ENCODE measurements at places on chromosomes 4 and X.

DNA sequence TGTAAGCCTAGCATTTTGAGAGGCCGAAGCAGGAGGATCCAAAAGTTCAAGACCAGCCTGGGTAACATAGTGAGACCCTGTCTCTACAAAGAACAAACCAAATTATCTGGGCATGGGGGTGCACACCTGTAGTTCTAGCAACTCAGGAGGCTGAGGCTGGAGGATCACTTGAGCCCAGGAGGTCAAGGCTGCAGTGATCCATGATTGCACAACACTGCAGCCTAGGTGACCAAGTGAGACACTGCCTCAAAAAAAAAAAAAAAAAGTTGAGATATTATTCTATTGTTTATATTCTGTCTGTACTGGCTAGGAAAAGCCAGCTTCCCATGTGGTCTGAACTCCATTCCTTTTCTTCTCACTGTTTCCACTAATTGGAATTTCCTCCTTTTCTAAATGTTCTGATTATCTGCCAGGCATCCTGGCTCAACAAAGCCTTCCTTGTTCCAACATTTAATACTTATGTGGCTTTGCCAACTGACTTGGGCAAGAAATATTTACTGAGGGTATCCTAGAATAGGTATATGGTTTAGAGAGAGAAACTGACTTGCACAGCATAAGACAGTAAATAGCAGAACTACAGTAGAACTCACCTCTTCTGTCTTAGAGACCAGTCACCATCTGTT lies 175.2 kb upstream of the ADAMTS3 start:
- DNase-seq = no peak

GRCh38 chrX:18983666-18984380 lies at the start of gene PHKA2:
PHKA2 (minus strand) TSS chrX:18984114; CDS start chrX:18983932, 182 bp downstream.
- DNase-seq = no peak

DNA sequence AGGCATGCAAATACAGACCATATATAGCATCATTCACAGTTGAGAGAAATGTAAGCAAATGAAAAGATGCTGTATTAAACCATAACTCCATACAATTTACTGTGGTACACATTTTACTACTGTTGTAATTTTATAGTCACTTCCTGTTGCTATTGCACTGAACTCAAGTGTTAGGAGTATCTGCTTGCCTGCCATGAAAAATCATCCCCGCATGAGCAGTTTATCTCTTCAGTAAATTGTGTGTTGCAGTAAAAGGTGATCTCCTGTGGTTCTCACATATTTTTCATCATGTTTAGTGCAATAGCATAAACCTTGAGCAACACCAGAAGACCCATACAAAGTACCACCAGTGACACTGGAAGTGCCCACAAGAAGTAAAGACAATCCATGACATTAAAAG lies 1153.4 kb downstream of the FAT4 start:
- no peak for DNase-seq

DNA sequence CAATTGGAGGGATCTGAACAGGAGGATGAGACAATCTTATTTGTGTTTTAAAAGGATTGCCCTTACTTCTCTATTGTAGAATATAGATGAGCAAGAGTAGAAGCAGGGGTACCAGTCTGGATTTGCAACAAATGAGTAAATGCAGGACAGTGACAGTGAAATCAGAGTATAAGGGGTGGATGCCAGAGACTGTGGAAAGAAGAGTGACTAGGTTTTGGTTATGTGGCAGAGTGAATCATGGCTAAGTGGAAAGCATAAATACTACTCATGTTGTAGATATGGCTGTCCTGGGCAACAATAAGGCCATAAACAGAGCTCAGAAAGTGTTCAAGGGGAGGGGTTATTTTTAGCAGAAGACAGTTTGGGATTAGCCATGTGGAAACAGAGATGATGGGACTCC lies 6.0 kb upstream of the VSIG4 start:
- DNase-seq = no peak

DNA sequence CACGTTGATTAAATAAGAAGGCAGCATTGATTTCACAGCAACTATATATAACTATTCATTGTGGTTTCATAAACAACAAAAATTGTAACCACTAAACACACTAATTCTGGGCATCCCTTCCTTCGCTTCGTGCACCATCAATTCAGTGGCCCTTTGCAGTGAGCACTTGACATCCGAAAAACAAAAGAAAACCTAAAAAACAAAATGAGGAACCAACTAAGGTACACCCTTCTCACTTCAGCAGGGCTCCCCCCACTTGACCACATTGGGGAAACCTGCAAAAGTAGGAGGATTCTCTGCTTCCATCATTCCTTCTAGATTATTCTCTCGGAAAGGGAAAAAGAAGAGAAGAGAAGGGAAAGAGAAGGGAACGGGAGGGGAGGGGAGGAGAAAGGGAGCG lies 28.3 kb downstream of the NBDY start:
- DNase-seq = no peak

DNA sequence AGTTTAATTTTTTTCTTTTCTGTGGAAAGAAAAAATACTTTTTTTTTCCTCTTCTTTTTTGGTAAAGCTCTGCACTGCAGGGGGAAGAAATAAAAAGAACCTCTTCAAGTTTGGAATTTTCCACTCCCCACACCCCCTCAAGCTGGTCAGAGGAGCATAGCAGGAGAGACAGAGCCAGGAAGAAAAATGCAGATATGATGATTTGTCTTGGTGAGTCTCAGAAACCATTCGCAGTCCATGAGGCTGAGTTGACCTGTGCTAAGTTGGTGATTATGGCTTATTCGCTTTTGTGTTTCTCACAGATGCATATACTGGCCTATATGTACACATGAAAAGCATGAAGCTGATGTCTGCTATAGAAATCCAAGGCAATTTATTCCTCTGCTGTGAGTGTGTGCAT lies 205.9 kb downstream of the LDB2 start:
- no peak for DNase-seq

- DNase-seq = no peak
Observed at GRCh38 chr4:2834001-2834921, 9.4 kb upstream of the ADD1 start.

DNA sequence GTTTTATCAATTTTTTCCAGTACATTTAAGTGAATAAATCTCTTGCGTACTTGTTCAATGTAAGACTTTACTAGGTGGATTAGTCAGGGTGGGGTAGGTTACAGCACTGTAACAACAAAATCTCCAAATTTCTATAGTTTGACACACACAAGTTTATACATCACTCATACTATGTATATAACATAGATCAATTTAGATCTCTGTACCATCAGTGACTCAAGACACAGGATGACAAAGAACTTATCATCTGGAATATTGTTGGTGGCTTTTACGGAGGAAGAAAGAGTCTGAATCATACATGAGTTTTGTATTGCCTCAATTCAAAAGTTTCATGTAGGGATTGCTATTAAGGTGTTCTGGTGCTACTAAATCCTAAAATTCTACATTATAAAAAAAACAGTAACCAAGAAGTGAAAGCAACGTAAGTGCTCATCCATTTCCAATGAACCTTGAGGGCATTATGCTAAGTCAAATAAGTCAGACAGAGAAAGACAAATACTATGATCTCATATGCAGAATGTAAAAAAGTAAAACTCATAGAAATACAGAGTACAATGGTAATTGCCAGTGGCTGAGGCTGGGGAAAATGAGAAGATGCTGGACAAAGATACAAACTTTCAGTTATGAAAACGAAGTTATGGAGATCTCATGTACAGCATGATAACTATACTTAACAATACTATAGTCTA lies 98.0 kb upstream of the DKK2 start:
- no peak for DNase-seq

GRCh38 chrX:73849073-73849472 lies 286.1 kb downstream of the CHIC1 start:
- DNase-seq = no peak

DNA sequence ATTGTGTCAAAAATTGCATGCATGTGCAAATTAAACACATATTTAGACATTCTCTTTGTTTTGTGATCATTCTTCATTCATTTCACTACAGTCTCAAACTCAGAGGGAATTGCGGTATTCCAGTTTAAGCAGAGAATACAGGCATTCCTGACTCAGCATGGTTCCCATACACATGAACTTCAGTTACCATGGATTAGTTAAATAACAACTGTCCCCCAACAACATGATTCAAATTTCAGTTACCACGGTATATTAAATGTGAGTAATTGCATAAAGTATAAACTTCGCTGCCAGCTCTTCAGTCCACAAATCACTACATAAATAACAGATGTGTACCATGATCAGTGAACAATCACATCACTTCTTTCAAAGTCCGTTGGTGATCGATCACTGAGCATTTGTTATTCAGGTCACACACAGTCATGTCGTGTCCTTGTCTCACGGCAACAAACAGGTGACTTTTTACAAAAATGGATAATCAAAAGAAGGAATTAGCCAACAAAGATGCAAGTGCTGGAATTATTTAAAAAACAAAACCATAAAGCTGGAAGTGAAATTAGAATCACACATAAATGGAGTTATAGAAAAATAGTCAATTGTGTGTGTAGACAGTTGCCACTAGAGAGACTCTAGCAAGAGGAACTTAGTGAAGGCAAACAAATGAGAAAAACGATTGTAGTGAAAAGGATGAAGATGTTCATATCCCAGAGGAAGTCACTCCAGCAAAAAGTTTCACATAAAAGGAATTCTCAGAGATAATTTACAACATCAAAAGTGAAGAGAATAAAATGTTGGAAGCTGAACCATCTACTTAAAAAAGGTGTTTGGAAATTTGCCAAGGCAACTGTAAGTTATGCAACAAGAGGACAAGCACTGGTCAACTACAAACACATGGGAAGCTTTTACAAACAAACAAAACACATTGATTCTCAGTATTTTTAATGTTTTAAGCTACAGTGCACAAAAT lies 138.6 kb upstream of the SMARCAD1 start:
- no peak for DNase-seq

- no peak for DNase-seq
Observed at GRCh38 chrX:9668537-9668936, 97.1 kb downstream of the GPR143 start.

DNA sequence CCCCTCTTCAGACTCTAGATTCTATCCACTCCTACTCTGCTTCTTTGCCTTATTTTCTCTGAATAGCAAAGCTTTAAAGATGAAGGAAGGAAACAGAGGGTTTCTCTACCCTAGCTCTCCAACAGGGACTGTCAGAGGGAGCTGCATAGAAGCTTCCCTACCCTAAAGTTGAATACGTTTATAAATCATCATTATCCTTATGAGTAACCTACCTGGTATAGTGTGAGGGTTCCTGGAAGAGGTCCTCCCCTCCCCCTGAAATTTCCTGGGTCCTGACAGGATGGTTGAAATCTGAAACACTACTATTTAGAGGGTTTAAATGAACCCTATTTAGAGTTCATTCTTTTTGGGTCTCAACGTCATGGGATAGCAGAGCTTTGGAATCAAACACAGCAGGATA lies 187.0 kb upstream of the RBPJ start:
- DNase-seq = no peak

GRCh38 chr4:73540826-73541225 lies 59.3 kb downstream of the AFM start:
- DNase-seq = no peak

- DNase-seq = no peak
Observed at GRCh38 chr4:48162162-48162561, 28.1 kb upstream of the TXK start.

GRCh38 chr4:113921089-113921794 lies 58.2 kb downstream of the ARSJ start:
- peak; percentile 67 for DNase-seq

- peak; percentile 83 for DNase-seq
Observed at GRCh38 chr4:86977621-86978184, 42.9 kb downstream of the AFF1 start.

DNA sequence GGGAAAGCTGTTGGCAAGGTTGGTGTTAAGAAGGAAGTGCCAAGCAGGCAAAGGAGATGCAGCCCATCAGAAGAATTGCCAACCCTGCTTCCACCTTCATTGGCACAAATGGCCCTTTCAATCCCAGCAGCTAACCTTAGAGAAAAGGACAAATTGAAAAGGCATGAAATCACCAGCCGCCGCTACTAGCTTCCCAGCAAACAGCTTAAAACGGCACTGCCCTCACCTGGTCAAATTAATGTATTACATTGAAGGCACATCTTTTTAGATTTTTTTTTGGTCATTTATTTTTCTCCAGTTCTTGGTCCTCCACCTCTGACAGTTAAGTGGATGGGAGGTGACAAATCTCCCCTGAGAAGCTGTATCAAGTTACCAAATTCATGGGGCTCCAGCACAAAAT lies 51.0 kb upstream of the NHSL2 start:
- no peak for DNase-seq

- DNase-seq = no peak
Observed at GRCh38 chr4:168832763-168833575, 177.1 kb downstream of the CBR4 start.

- DNase-seq = no peak
Observed at GRCh38 chr4:118682928-118683327, 2.3 kb upstream of the METTL14 start.

DNA sequence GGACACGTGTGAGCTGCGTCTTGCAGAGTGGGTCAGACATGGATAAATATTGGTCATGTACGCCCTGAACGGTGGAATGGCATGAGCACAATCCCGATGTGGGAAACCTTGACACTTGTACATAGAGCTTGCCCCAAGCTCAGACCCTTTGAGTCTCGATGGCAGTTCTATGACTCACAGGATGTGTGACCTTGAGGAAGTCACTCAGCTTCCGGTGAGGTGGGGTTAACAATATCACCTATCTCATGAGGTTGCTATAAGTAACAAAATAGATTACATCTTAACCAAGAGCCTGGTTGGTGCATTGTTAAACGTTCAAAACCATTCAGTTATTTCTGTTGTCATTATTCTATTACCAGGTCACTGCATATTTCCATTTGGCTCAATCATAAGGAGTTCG lies 109.1 kb upstream of the TBL1X start:
- no peak for DNase-seq

DNA sequence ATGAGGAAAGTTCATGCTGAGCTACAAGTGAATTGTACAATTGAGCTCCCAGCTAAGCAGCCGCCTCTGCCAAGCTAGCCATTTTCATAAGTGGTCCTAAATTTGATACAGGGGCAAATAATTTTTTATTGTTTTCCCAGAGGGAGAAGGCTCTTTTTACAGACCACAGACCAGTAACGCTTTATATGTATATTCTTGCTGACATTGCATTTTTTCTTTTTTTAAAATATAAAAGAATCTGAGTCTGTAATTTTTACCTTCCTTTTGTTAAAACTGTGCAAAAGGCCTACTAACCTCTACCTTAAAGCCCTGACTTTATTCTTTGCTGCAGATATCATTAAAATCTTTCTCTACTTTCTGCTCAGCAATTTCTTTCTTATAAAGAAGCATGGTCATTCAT lies 501.2 kb upstream of the INTU start:
- no peak for DNase-seq
